ENCODE measurements at places on chromosomes 13 and 19.

DNA sequence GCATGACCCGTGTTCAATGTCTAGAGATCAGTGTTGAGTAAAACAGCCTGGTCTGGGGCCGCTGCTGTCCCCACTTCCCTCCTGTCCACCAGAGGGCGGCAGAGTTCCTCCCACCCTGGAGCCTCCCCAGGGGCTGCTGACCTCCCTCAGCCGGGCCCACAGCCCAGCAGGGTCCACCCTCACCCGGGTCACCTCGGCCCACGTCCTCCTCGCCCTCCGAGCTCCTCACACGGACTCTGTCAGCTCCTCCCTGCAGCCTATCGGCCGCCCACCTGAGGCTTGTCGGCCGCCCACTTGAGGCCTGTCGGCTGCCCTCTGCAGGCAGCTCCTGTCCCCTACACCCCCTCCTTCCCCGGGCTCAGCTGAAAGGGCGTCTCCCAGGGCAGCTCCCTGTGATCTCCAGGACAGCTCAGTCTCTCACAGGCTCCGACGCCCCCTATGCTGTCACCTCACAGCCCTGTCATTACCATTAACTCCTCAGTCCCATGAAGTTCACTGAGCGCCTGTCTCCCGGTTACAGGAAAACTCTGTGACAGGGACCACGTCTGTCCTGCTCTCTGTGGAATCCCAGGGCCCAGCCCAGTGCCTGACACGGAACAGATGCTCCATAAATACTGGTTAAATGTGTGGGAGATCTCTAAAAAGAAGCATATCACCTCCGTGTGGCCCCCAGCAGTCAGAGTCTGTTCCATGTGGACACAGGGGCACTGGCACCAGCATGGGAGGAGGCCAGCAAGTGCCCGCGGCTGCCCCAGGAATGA, 1.5 kb upstream of the CEACAM5 start:
- DNase-seq, result no peak

- DNase-seq, result no peak
Measured at GRCh38 chr13:95822303-95822702, 145.4 kb downstream of the DNAJC3 start.

DNA sequence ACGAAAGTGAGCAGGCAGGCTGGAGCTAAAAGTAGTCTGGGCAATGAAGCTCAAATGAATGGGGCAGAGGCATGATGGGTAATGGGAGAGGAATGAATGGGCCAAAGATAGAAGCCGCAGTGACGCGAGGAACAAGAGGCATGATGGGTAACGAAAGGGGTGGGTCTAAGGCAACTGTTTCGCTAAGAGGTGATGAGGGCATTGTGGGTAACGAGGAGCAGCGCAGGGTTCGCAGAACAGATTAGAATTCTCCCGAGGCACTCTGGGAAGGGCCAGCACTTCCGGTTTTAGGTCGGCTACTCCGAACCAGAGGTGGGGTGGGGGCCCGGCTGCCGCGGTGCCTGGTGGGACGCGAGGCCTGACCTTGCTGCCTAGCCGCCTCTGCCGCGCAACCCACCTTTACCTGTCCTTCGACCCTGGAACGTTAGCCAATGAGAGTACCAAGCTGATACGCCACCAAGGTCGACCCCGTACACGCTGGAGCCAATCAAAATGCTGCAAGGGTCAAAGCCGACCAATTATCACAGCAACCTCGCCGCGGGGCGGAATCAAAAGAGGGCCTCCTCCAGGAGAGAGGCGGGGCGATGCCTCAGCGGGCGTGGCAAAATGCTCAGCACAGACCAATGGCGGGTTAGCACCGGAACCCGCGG, 563 bp upstream of the TOMM40 start:
- no peak for DNase-seq

- no peak for DNase-seq
Measured at GRCh38 chr19:50325310-50326100, 3.7 kb downstream of the KCNC3 start.

DNA sequence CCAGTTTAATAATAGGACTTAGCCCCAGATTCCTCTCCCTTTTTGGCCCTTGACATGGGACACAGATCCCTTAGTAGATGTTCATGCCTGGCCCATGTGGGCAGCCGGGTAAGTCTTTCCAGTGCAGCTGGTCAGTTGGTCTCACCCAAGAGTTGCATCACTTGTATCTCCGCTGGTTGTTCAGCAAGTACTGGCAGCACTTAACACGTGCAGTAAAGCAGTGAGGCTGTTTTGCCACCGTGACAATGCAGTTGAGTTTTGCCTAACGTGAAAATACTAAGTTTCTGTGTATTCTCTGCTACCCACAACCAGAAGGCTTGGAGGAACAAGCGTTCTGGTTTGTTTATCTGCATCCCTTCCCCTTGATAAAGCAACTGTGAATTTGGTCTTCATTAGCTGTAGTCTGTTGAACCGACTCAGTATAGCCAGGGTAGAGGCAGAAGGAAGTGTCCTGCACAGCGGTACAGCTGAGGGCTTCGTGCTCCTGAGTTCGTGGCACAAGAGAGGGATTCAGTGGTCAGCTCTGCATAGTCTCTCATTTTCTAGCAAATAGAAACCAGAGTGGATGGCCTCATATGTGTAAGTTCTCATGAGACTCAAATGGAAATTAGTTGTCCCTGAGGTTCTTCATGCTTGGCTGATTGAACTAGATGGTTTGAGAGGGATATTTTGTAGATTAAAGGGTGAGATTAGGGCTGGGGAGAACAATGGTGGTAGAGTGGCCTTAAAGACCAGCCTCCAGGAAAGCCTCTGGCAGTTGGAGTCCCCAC, 50.3 kb downstream of the ARHGEF7 start:
- no peak for DNase-seq
